Activated T-helper 1 cell treated with anti-CD3 and anti-CD28 coated beads, Interleukin-2, amount 50 U/mL, for 16 hours (primary cell): ENCODE measurements at places on chromosomes 3 and 15.

DNA sequence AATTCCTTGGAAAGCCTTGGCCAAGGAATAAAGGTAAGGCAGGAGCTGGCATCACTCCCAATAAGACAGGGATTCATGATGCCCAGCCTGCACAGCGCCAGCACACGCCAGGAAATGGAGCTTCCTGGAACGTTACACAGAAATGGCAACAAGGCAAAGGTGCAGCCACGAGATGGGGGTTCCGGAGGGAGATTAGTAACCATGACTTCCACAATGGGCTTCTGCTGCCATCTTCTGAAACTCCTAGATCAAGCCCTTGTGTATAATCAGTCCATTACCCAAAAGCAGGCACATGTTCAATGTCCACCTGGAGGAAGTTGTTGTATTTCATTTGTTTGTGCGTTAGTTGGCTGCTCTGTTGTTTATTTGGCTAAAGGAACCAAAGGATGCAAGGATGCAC lies 131.2 kb upstream of the TRIM42 start:
- DNase-seq = no peak

GRCh38 chr3:72238010-72238691 lies 453.2 kb upstream of the PROK2 start:
- no peak for DNase-seq

GRCh38 chr3:23945663-23945912 lies 502 bp downstream of the NR1D2 start:
- no peak for DNase-seq

- DNase-seq = no peak
These were observed 19.6 kb downstream of the HACL1 start for GRCh38 chr3:15581471-15582394.

GRCh38 chr15:35530698-35531097 lies 15.3 kb downstream of the DPH6 start:
- DNase-seq = no peak
